ENCODE measurements at places on chromosomes 2 and 18.
A peak's percentile ranks its signal among the peaks of the same experiment; 100 is the strongest.

DNA sequence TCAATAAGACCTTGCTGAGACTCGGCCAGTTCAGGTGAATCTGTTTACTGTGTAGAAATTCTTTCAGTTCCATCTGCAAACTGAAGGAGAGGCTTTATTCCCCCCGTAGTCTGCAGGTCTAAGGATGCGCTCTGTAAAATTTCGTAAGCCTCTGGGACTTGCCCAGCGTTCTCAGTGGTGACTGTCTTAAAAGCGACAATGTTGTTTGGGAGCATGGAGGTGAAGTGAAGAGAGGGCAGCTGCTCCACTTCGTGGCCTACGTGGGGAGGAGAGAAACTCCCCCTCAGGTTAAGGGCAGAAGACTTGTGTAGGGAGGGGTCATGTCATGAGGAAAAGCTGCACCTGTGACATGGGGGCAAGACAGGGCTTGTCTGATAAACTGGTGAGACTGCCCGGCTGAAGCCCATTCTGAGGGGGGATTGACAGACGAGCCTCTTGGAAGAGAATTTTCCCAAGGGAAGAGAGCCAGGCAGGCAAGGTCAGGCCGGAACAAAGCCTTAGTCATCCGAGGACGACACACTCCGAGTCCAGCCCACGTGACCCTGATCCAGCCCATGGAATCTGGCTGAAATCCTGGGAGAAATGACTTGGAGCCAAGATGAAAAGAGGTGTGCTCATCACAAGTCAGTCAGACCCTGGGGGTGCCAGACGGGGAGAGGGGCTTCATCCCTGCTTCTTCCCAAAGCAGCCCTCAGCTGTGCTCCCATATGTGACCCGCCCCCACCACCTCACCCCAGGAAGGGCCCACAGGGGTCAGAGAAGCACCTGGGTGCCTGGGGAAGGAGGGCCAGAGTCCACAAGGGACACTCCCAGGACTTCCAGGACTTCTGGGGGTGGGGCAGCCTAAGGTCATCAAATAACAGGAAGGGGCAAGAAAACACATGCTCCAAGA lies 88.5 kb upstream of the SH3BP4 start:
- no peak for DNase-seq

DNA sequence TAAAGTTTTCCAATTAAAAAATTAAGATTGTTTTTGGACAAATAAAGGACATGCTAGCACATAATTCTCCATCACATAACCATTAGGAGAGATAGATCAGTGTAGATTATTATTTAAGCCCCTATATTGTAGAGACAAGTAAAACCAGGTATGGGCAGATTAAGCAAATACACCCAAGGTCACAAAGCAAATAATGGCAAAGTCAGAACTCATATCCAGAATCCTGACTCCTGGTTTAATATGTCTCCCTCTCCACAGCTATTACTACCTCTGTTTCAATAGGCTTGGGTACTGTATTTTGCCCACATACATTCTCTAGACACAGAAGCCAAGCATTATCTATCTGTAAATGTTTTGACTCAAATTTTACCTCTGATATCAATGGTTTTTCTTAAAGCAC lies 282.3 kb downstream of the EPHA4 start:
- no peak for DNase-seq

- no peak for DNase-seq
Measured at GRCh38 chr2:152761214-152761613, 42.8 kb downstream of the ARL6IP6 start.

- no peak for DNase-seq
Measured at GRCh38 chr2:170436077-170436943, 258.4 kb downstream of the MYO3B start.

- no peak for DNase-seq
Measured at GRCh38 chr2:205139822-205140463, 542.4 kb upstream of the NRP2 start.

- no peak for DNase-seq
Measured at GRCh38 chr2:5729416-5729815, 37.2 kb downstream of the SOX11 start.

DNA sequence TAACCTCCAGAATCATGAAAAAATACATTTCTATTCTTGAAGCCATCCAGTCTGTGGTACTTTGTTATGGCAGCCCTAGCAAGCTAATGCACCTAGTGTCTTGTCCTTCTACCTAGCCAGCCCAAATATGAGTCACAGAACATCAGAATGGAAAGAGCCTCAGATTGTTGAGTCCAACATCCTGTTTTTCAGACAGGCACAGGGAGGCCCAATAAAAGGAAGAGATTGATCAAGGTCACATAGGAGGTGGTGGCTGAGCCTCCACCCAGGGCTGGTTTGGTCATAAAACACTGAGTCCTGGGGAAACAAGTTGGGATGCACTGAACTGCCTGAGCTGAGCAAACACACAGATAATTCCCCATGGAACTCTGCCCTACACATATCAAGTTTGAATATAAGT lies 195.5 kb downstream of the TTC32 start:
- DNase-seq, result no peak

GRCh38 chr18:21499997-21500396 lies 100.5 kb downstream of the ESCO1 start:
- DNase-seq, result no peak

- DNase-seq, result no peak
Measured at GRCh38 chr2:36476411-36476810, 120.8 kb downstream of the CRIM1 start.

GRCh38 chr2:42153944-42154581 lies 15.1 kb upstream of the EML4 start:
- no peak for DNase-seq

- DNase-seq, result no peak
Measured at GRCh38 chr2:86790676-86791572, at the start of gene CD8A. Gene CD8A, minus strand, starts transcription at chr2:86790913. Its CDS starts 88 bp downstream, at chr2:86790825.

DNA sequence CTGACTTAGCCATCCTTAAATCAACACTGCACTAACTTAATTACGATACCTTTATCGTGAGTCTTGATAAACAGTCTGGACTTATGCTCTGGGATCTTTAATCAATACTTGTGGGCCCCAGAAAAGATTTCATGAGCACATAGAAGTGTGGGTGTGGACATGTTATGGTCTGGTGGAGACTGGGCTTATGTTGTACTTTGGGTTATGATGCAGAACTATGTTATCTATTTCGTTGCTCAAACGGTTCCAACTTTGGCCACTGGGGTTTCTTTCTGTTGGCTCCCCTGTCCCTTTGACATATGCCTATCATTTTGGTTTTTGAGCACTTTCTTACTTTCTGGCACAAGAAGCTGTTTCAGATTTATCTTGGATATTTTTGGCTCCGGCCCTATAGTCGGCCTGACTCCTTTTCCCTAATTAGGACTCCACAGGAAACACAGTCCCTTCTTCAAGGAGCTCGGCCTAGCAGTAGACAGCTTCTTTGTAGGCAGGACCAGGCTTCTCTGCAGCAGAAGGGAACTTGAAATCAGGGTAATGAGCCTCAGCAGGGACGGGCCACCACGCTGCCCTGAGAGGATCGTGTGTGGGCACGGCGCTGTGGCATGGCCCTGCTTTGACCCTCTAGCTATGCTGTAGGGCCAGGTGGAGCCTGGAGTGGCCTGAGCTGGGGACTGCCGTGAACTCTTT lies 54.6 kb upstream of the TXNDC2 start:
- no peak for DNase-seq

GRCh38 chr18:5895299-5895875 lies at the start of gene TMEM200C:
Gene TMEM200C, minus strand, starts transcription at chr18:5895522. Its CDS starts 3,459 bp downstream, at chr18:5892063.
- DNase-seq, result no peak

- DNase-seq, result no peak
Measured at GRCh38 chr2:23480957-23481797, 96.2 kb downstream of the KLHL29 start.

DNA sequence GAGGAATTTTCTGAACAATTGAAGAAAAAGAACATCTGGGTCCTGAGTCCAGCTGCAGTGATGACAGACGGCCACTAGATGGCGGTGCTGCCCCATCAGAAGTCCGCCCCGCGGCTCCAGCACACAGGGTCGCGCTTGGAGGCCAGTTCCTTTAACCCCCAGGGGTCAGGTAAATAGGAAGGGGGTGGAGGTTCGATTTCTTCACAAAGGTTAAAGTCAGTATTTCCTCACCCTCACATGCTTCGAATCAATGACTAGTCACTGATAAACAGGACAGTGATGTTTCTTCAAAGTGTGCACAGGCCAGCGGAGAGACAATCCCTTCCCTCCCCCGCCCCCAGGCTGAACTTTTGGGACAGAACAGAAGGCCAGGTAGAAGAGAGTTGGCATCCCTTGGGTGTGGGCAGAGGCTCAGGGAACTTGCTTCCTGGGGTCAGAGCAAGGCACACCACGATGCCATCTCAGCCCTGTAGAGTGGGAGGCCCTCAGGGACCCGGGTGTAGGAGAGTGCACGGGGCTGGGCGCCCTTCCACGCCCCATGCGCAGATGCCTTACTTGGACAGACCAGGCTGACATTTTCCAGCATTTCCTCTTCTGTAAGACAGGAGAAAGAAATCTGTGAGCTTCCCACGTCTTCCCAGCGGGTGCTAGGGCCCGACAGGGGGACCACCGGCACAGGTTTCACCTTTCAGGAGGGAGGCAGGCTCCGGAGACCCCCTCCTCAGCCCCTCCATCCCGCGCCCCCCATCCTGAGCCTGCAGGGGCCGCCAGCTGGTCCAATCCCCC lies 722 bp downstream of the APOB start:
- no peak for DNase-seq

DNA sequence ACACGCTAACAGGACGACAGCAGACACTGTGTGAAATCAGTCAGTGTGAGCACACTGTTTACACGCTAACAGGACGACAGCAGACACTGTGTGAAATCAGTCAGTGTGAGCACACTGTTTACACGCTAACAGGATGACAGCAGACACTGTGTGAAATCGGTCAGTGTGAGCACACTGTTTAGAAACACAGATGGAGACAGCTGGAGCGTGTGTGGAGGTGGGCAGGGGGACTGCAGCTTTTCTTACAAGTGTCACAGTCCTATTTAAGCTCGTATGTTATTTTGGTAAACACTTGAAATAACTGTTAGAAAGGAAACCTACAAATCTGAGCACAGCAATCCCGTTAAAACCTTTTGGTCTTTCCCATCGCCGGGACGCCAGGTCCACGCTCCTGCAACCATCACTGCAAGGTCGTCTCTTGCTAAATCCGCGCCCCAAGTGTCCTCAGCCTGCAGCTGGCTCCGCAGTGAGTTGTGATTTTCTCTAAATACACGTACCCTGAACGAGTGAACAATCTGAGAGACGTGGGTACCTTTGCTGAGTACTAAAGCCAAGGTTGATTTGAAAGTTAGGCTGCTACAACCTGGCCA lies 58.9 kb upstream of the CTDP1 start:
- DNase-seq, result no peak

- no peak for DNase-seq
Measured at GRCh38 chr2:217250013-217250524, 390.2 kb upstream of the TNP1 start.

GRCh38 chr2:168136392-168136977 lies 110.9 kb downstream of the STK39 start:
- no peak for DNase-seq

DNA sequence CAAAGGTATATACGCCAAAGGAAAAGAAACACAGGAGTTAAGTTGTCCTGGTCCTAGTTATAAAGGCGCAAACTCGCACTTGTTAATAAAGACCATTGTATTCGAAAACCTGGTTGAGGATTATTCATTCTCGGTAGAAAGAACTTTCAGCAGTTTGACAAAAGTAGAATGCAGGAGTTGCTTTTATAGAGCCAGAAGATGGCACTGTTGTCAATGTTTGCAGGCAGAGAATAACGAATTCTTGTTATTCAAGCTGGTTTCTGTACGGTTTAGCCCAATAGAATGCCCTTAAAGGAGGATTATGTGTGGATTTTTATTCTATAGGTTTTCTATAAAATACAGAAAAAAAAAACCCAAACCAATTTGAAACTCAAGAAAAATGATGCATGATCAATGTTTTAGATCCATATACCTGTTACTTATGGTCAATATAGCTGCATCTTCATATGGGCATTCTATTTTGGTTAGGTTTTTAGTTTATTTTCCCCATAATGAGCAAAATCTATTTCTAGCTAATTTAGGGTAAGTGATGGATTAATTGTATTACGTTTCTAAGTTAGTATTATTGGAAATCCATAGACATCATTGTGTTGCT lies 510.3 kb downstream of the PLCL1 start:
- DNase-seq, result peak; percentile 4

GRCh38 chr2:143051465-143051864 lies 77.8 kb upstream of the ARHGAP15 start:
- no peak for DNase-seq

GRCh38 chr2:187642498-187642897 lies 88.3 kb upstream of the TFPI start:
- DNase-seq, result no peak

- DNase-seq, result no peak
Measured at GRCh38 chr18:73693091-73693490, 454.5 kb downstream of the FBXO15 start.

DNA sequence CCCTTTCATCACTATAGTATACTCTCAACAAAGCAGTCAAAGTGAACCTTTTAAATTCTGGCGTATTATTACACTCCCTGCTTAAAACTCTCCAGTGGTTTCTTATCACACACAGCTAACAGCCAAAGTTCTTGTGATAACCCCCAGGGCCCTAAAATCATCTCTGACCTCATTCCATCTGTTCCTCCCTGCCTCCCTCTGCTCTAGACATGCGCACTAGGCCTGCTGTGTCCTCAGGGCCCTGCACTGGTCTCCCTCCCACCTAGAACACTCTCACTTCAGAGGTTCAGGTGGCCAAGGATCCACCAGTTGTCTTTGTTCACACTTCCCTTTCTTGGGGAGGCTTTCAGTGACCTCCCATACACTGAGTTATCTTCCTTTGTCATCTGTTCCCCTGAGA lies 603.4 kb downstream of the DSC3 start:
- DNase-seq, result no peak

- DNase-seq, result no peak
Measured at GRCh38 chr2:168757223-168757622, 45.2 kb upstream of the NOSTRIN start.

DNA sequence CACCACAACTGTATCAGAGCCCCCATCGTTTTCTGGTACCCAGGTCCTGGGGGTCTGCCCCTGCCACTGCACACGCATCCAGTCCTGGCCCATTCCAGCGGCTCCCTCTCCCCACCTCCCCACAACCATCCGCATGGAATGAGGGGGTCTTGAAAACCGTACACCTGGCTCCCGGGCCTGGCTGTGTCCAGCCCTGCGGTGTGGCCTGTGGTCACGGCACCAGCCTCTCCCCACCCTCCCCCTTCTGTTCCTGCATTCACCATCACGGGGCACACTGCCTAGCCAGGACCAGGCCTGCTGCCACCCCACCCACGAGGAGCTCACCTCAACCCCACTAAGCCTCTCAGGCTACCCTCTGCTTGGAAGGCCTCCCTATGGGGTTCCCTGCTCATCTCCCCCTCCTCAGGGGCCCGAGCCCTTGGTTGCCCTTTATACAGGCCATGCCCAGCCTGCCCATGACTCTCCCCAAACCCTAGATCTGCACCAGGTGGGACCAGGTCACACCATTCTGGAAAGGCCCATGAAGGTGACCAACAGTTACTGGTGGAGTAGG lies 11.4 kb downstream of the GPR35 start:
- no peak for DNase-seq
